ENCODE measurements at places on chromosomes 1 and 21.

GRCh38 chr1:9448132-9449109, 90.8 kb upstream of the SLC25A33 start:
- no peak for DNase-seq

DNA sequence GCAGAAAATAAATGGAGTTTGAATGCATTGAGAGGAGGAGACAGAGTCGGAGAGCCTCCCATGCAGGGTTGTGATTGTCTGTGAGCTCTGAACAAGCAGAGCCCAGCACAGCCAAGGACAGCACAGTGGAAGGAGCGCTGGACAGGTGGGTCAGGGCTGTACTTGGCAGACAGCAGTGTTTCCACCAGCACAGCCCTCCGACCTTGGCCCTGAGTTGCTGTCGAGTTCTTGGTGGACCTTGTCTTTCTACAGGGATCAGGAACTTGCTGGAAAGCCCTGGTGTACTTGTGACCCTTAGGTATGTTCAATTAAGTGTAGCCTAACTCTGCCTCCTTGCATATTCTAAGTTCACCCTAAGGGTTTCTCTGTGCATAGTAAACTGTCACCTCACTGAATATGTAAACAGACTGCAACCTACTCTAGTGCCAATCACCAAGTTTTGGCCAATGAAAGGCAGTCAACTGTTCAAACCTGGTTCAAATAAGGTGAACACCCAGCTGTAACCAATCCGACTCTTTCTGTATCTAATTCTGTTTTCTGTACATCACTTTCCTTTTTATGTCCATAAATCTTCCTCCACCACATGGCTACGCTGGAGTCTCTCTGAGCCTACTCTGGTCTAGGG, 86.6 kb upstream of the SLC25A33 start:
- DNase-seq = no peak

DNA sequence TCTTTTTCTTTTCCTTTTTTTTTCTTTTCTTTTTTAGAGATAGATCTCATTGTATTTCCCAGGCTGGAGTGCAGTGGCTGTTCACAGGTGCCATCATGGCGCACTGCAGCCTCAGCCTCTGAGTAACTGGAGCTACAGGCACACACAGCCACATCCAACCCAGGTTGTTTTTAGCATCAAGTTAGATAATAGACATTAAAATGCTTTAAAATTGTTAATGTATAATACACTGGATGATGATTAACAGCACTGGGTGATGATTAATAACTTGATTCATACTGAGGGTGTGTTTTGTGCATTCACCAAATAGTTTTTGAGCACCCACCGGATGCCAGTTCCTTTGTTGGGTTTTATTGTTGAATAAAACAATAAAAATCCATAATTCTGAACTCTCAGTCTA, 75.2 kb downstream of the BEND5 start:
- DNase-seq = no peak

GRCh38 chr1:213719462-213719861, 268.3 kb upstream of the PROX1 start:
- DNase-seq = no peak

- no peak for DNase-seq
These were observed 97.9 kb downstream of the TRIM11 start for GRCh38 chr1:228308628-228309325.

DNA sequence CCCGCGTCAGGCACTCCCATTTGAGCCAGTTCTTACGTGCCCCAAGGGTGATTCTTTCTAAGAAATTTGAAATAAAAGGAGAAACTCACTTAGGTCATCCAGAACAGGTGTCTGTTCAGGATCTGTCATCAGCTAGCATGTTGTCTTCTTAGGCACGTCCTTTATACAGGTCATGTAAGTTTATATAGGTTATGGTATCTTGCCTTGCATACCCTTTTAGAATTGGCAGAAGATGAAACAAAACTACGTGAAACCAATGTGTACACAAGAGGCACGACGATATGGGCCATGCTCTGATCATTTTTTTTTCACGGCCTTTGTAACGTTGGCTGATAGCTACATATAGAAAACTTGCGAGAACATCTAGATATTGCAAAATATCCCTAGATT, 579 bp upstream of the GTF2B start:
- no peak for DNase-seq

- DNase-seq = no peak
These were observed 16.0 kb downstream of the ST6GALNAC3 start for GRCh38 chr1:76090283-76091203.

DNA sequence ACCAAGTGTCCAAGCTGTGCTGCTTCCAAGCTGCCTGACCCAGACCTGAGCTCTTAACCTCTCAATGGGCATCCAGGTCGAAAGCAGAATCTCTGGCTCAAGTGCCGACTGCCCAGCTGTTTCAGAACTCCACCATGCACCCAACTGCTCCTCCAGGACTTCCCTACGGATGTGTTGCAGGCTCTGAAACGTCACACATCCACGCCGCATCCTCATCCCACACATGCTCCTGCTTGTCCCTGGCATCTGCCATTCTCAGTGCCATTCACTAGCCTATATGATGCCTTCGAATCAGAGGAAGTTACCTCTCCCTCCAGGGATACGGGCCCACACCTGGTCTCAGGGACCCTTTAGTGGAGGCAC, 11.2 kb downstream of the PDZK1IP1 start:
- no peak for DNase-seq

- no peak for DNase-seq
These were observed 1.4 kb downstream of the PEA15 start for GRCh38 chr1:160206421-160207117.

DNA sequence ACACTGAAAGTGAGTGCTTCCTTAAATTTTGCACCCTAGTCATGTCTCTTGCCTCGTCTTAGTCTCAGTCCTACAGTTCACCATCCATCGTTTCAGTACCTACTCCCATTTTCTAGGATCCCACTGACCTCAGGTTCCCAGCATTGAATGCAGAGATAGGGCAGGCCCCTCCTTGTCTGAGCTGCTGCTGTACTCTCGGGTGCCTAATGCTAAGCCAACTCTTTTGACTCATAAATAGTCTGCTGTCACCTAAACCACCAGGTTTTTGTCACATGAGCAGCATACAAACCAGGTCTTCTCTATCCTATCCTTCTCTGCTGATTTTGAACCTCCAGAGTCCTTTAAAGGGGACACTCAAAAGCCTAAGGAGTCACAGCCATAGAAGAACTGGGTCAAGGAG, 3.0 kb downstream of the ARHGAP30 start:
- DNase-seq = no peak

- no peak for DNase-seq
These were observed 39.2 kb downstream of the PRMT6 start for GRCh38 chr1:107095647-107096046.

GRCh38 chr1:51729824-51730301, 113.0 kb downstream of the OSBPL9 start:
- DNase-seq = no peak

DNA sequence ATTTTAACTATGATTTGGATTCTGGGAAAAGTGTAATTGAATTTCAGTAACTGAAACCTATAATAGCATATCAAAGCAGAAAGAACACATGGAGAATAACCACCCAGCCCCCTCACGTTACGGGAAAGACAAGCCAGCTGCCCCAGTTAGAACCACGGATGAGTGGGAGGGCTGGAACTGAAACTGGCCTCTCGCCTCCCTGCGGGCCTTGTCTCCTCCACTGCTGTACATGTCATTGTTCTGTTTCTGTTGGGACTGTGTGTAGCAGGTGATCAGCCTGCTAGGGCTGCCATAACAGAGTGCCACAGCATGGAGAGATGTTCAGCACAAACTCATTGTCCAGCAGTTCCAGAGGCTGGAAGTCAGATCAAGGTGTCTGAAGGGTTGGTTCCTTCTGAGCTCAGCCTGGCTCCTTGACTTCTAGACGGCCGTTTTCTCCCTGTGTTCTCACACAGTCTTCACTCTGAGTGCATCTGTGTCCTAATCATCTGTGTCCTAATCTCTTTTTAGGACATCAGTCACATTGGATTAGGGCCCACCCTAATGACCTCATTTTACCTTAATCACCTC, 52.4 kb downstream of the MAP3K21 start:
- no peak for DNase-seq

GRCh38 chr1:975896-976683, 5.8 kb downstream of the PERM1 start:
- peak; percentile 74 for DNase-seq

GRCh38 chr1:166920561-166921475, 44.8 kb upstream of the TADA1 start:
- DNase-seq = no peak

DNA sequence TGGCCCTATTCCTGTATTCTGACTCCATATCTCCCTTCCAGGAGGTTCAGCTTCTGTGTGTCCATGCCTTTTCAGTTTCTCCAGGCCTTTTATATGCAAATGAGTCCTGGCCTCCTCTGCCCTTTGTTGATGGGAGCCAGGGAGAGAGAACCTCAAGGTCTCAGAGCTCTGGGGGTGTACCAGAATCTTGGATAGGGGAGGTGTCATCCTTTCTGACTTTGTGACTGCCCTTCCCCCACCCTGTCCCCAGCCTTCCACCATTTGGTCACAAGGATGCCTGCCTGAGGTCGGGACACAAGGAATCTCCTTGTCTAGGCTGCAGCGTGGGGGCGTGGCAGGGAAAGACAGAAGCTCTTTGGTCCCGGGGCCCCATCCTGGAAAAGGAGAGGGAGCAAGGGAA, 18.6 kb downstream of the LURAP1 start:
- DNase-seq = no peak

GRCh38 chr1:108785264-108785663, 38.8 kb downstream of the STXBP3 start:
- no peak for DNase-seq

DNA sequence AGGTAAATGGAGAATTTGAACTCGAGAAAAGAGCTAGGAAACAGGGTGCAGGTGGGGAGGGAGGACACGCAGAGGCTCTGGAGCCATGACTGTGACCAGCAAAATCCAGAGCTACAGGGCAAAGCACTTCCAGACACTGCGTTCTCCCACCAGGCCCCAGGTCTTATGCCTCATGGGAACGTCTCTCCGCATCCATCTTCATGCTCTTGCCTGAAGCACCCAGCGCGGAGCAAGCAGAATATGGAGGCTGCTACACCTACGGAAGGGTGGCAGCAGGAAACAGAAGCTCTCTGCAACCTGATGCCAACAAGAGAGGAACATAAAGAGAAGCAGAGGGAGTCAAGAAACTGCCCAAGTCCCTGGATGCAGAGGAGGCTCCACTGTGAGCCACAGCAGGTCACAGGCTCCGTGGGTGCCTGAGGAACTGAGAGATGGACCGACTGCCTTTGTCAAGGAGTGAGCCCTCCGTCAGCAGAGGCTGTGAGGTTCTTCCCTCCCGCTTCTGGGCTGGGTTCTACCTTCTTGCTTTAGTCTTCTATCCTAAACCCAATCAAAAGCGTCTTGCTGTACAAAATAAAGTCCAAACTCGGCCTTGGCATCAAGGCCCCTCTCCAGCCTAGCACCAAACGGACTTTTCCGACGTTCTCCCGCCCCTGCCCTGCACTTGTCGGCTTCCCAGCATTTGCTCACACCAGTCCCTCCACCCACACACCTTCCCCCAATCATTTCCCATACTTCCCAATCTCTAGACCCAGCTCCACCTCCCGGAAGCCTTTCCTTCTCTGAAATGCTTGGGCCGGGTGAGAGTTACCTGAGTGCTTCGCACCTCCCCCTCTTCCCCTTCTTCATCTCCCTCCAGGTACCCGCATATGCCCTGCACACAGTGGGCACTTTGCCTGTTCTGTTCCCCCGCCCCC, 930 bp downstream of the DHCR24 start:
- DNase-seq = no peak

DNA sequence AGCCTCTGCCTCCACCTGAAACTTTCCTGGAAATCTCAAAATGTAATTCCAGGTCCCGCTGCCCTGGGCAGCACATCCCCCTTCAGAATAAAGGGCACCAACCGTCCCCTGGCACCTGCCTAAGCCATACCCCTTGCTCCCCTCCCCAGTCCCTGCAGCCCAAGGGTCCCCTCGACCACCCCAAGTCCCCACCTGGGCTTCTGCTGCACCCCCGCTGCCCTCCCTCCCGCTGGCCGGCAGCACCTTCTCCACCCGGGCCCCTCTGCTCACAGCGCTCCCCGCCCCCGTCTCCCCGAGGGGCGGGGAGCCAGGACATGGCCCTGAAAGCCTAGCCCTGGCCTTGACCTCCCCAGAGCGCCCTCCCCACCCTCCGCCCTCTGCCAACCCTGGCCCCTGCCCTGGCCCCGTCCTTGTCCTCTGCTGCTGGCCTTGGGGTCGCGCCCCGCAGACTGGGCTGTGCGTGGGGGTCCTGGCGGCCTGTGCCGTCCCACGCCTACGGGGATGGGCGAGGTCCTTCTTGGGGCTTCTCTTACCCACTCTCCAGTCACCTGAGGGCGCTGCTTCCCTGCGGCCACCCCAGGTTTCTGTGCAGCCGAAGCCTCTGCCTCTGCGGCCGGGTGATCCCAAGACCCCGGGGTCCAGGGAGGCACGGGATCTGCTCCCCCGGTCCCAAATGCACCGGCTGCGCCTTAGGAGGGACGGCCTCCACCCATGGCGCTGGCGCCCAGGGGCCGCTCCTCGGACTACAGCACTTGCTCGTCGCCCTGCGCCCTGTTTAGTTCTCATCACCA, 41.7 kb downstream of the WDR4 start:
- DNase-seq = no peak

- no peak for DNase-seq
These were observed 4.9 kb upstream of the BACE2 start for GRCh38 chr21:41163091-41163490.

GRCh38 chr1:198064181-198064580, 92.6 kb upstream of the NEK7 start:
- DNase-seq = no peak

DNA sequence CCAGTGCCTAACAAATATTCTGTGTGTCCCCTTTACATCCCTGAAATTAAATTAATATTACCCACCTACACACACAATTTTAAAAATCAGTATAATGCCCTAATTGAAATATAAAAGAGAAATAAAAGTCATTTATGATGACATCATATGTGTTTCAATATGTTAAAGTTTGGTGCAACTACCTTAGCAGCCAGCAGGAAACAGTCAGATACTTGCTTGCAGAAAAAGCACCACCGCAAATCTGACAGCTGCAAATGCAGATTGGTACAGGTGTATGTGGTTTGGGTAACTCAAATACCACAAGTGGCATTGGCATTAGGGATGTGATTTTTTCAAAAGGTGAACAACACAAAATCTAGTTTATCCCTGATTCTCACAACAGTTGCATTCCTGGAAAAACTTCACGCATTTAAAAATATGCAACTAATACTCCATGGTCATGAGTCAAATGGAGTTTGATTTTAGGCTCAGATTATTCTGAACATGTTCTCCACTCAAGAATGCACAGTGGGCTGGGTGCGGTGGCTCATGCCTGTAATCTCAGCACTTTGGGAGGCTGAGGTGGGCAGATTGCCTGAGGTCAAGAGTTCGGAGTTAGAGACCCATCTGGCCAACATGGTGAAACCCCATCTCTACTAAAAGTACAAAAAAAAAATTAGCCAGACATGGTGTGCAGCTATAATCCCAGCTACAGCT, 106.3 kb downstream of the EDEM3 start:
- no peak for DNase-seq
